NCI-H1417 treated with DMSO at 0.1 percent for 48 hours (cell line): ENCODE measurements at places on chromosomes 2 and 18.
A peak's percentile ranks its signal among the peaks of the same experiment; 100 is the strongest.

- no peak for DNase-seq
Observed at GRCh38 chr2:64631771-64632170, 21.9 kb downstream of the SERTAD2 start.

- DNase-seq: no peak
Observed at GRCh38 chr18:45462179-45462578, 153.1 kb upstream of the SLC14A2 start.

- no peak for DNase-seq
Observed at GRCh38 chr2:198054299-198054698, 249.9 kb downstream of the PLCL1 start.

- no peak for DNase-seq
Observed at GRCh38 chr2:241082341-241083090, 19.6 kb downstream of the MTERF4 start.

- no peak for DNase-seq
Observed at GRCh38 chr2:241760301-241760771, 16.3 kb upstream of the GAL3ST2 start.

DNA sequence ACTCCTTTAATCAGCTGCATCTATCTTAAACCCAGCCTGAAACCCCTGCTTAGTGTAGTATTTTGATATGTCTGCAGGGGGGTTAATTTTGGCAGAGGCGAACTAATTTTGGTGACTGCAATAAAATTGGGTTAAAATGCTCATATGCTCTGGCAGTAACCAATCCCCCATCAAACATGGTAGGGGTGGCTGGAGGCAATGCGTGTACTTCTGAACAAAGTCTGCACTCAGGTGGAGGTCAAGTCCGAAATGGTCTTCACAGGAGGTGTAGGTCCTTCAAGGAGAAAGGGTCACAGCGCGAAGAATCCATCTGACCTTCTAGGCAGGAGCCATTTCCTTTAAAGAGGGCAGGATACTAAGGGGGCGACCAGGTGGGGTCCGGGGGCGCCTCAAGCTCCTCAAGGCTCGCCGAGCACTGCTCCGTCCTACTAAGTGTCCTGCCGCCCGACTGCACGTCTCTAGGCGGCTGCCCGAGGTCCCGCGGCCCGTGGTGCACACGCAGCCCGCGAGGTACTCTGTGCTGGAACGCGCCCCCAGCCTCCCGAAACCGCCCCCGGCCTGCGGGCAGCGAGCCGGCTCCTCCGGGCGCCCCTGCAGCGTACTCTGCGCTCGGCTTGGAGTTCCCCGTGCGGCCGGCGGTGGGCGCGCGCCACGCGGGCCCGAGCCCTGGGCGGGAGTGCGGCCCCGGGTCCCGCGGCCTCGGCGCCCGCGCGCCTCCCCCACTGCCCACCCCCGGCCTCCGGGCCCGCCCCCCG is 1.7 kb upstream of the LDLRAD4 start:
- no peak for DNase-seq

- DNase-seq: no peak
Observed at GRCh38 chr18:39711701-39712100, 2146.1 kb upstream of the CELF4 start.

DNA sequence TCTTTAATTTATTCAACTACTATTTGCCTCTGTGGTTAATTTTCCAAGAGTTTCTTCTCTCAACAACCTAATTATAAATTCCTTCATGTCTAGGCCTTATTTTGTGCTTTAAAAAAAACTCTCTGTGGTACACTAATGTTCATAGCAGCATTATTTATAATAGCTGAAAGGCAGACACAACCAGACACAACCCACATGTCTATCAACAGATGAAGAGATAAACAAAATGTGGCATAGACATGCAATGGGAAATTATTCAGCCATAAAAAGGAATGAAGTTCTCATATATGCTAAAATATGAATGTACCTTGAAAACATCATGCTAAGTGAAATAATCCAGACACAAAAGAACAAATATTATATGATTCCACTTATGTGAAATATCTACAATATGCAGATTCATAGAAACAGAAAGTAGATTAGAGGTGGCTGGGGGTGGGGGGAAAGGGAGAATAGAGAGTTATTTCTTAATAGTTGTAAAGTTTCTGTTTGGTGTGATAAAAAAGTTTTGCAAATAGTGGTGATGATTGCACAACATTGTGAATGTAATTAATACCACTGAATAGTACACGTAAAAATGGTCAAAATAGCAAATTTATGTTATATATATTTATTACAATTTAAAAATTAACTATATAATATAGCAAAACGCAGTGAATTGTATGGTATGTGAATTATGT is 28.1 kb upstream of the RASGRP3 start:
- DNase-seq: no peak

GRCh38 chr18:37252854-37253393 is 312.7 kb downstream of the CELF4 start:
- no peak for DNase-seq

DNA sequence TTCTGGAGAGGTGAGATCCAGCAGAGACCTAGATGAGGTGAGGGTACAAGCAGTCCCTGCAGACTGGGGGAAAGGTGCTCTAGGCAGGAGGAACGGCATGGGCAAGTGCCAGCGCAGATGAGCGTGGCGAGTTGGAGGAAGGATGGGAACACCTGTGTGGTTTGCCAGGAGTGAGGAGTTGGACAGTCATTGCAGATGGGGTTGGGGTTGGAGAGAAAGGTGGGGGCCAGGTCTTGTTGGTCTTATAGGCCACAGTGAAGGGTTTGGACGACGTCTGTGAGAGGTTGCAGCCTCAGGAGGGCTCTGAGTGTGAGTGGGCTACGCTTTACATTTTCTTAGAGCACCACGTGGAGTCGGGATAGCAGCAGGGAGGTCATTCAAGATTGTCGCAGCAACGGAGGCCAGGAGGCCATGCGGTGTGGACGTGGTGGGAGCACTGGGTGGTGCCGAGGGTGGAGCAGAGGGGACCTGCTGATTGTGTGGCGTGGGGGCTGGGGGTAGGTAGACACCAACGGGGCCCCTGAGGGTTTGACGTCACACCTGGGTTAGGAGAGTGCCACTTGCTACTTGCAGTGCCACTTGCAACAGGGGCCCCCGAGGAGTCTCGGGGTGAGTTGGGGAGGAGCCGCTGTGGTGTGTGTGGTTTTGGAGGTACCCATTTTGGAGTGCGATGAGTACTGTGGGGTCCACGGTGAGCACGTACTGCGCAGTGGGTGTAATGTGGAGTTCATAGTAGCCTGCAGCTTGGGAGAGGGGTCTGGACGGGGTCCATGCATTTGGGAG is 66.2 kb downstream of the LPIN1 start:
- no peak for DNase-seq

DNA sequence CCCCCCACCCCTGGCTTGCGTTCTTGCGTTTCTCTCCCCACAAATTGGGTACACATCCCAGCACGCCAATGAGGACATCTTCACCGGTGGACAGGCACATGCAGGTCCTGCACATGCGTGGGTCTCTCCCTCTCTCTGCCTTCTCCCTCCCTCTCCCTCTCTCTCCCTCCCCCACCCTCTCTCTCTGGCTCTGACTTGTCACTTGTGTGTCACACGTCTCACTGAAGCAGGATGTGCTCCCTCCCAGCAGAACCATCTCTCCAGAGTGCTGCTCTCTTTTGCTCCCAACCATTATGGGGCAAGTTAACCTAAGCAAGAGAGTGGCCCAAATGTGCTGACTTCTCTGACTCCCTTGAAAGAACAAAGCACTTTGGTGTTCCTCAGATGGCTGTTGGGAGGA is 120.8 kb upstream of the CAB39 start:
- DNase-seq: no peak

DNA sequence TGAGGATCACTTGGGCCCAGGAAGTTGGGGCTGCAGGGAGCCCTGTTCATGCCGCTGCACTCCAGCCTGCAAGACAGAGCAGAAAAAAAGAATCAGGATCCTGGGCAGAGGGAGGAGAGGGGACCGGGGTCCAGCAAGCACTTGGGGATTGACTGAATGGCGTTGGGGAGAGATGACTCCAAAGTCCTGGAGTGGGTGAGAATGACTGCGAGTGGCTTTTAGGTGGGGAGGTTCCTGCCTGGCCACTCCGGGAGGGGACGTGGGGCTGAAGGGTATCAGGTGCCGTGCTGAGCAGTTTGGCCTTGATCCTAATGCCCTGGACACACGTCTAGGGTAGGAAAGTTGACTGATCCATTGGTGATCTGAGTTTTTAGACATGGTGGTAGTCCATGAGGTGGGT is 3.5 kb upstream of the NFATC1 start:
- DNase-seq: no peak

- DNase-seq: peak; percentile 56
Observed at GRCh38 chr2:70514612-70515055, 39.0 kb downstream of the TGFA start.

- no peak for DNase-seq
Observed at GRCh38 chr2:180015951-180016709, 9.0 kb upstream of the CWC22 start.

DNA sequence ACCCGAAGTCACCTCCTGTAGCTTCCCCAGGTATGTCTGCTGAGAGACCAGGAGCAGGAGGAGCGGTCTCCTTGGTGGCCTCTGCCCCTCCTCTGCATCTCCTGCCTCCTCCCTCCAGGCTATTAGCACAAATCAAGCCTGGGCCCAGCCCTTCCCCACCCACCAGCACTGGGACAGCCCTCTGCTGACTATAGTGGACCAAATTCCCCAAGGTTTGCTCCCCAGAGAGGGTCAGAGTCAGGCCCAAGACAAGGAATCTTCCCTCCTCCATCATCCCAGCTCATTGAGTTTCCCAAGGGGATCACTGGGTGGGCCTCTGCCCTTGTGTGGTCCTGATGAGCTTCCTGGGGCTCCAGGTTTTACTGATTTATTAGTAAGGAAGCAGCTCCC is 62.1 kb downstream of the EMILIN2 start:
- DNase-seq: no peak
